Prostate gland (tissue), 2 donors: ENCODE measurements at places on chromosomes 12 and 14. TPM values are rescaled to one million over a fixed set of nuclear protein-coding genes. Genes with fewer than 3 reads are reported as not detected.
A peak's percentile ranks its signal among the peaks of the same experiment; 100 is the strongest.

GRCh38 chr12:19306366-19306765, 132.9 kb upstream of the AEBP2 start:
- H3K36me3 ChIP-seq = no peaks in the 10 kb centered on the region
- H3K4me3 ChIP-seq = no peak overlapping the region
- H3K27ac ChIP-seq = no peak overlapping the region
- H3K4me1 ChIP-seq = no peaks in the 10 kb centered on the region
- DNase-seq = no peak
- no peaks in the 10 kb centered on the region for H3K27me3 ChIP-seq

GRCh38 chr12:65656891-65657351, 167.4 kb upstream of the HMGA2 start:
- peaks cover 4% of the 10 kb centered on the region for H3K27me3 ChIP-seq
- no peaks in the 10 kb centered on the region for H3K36me3 ChIP-seq
- no peaks in the 10 kb centered on the region for H3K4me1 ChIP-seq
- no peak overlapping the region for H3K4me3 ChIP-seq

GRCh38 chr12:87796961-87797516, 232.2 kb downstream of the C12orf50 start:
- H3K36me3 ChIP-seq = no peaks in the 10 kb centered on the region
- no peaks in the 10 kb centered on the region for H3K4me1 ChIP-seq
- DNase-seq = no peak
- no peak overlapping the region for H3K4me3 ChIP-seq

- H3K27ac ChIP-seq = no peak overlapping the region
- DNase-seq = no peak
- H3K4me3 ChIP-seq = no peak overlapping the region
- peaks cover 5% of the 10 kb centered on the region for H3K4me1 ChIP-seq
Measured at GRCh38 chr14:95236221-95236620, 78.9 kb upstream of the DICER1 start.

- no peaks in the 10 kb centered on the region for H3K4me1 ChIP-seq
- H3K36me3 ChIP-seq = no peaks in the 10 kb centered on the region
- no peaks in the 10 kb centered on the region for H3K27me3 ChIP-seq
- H3K4me3 ChIP-seq = no peak overlapping the region
- no peak overlapping the region for H3K27ac ChIP-seq
- DNase-seq = peak; percentile 5
Measured at GRCh38 chr12:108884116-108885012, 4.5 kb downstream of the DAO start.

GRCh38 chr14:95886366-95887056, 9.9 kb downstream of the TUNAR start:
- H3K27me3 ChIP-seq = peaks cover 2% of the 10 kb centered on the region
- H3K4me3 ChIP-seq = no peak overlapping the region
- no peaks in the 10 kb centered on the region for H3K4me1 ChIP-seq
- DNase-seq = no peak

DNA sequence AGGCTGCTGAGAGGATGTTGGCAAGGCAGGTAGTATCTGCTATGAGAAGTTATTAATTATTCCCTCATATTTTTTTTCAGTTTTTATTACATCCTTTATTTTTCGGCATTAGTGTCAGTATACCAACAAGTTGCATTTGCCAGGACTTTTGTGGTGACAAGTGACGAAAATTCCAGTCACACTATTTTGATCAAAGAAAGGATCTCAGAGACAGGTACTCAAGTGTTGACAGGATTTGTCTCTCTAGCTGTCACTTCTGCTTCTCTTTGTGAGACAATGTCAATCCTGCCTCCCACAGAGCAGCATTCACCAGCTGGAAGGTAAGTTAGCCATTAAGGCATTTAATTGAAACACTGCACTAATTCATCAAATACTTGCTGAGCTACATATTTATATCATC, 18.0 kb upstream of the IFNG start:
- no peak for DNase-seq
- H3K4me3 ChIP-seq = no peak overlapping the region
- no peaks in the 10 kb centered on the region for H3K27me3 ChIP-seq
- no peak overlapping the region for H3K27ac ChIP-seq
- no peaks in the 10 kb centered on the region for H3K36me3 ChIP-seq

DNA sequence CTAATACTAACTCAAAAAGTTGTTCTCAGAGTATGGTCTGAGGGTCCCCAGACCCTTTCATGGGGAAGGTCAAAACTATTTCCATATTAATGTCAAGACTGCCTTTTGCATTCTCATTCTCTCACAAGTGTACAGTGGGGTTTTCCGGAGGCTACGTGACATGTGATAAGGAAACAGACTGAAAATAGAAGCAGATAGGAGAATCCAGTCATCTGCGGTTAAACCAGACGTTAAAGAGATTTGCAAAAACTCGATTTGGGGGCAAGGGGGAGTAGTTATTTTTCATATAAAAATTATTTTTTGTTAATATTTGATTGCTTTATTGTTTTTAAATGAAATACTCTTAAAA, 1.0 kb upstream of the NAP1L1 start:
- no peaks in the 10 kb centered on the region for H3K36me3 ChIP-seq
- no peaks in the 10 kb centered on the region for H3K27me3 ChIP-seq
- peak overlapping the region; percentile 94 for H3K4me3 ChIP-seq
- no peak for DNase-seq
- H3K4me1 ChIP-seq = no peaks in the 10 kb centered on the region

GRCh38 chr12:32661706-32662105, 17.4 kb upstream of the DNM1L start:
- no peaks in the 10 kb centered on the region for H3K36me3 ChIP-seq
- no peak overlapping the region for H3K4me3 ChIP-seq
- no peaks in the 10 kb centered on the region for H3K27me3 ChIP-seq
- H3K27ac ChIP-seq = no peak overlapping the region
- no peaks in the 10 kb centered on the region for H3K4me1 ChIP-seq
- DNase-seq = no peak

- H3K4me1 ChIP-seq = no peaks in the 10 kb centered on the region
- no peaks in the 10 kb centered on the region for H3K36me3 ChIP-seq
- H3K27me3 ChIP-seq = no peaks in the 10 kb centered on the region
Measured at GRCh38 chr12:26389343-26389742, 194.0 kb downstream of the SSPN start.

- H3K27ac ChIP-seq = no peak overlapping the region
- no peak overlapping the region for H3K4me3 ChIP-seq
- no peak for DNase-seq
Measured at GRCh38 chr12:121955258-121956237, 37.2 kb downstream of the CFAP251 start.

GRCh38 chr12:103887738-103888137, 42.5 kb upstream of the HSP90B1 start:
- no peak overlapping the region for H3K4me3 ChIP-seq
- no peaks in the 10 kb centered on the region for H3K27me3 ChIP-seq
- H3K4me1 ChIP-seq = no peaks in the 10 kb centered on the region
- DNase-seq = no peak

DNA sequence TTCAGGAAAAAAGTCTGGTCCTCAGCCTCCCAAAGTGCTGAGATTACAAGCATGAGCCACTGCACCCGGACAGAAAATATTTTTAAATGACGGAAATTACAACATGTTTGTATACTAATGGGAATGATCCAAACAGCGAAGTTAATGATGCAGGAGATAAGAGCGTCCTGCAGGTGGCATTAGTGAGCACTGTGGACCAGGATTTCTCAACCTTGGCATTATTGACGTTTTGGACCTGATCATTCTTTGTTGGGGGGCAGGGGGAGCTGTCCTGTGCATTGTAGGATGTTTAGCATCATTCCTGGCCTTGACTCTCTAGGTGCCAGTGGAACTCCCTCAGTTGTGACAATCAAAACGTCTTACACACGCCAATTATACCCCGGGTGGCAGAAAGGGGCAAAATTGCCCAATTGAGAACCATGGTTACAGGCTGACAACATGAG, 34.1 kb downstream of the SCFD1 start:
- no peaks in the 10 kb centered on the region for H3K27me3 ChIP-seq
- no peaks in the 10 kb centered on the region for H3K4me1 ChIP-seq
- peak; percentile 7 for DNase-seq
- H3K27ac ChIP-seq = no peak overlapping the region
- no peak overlapping the region for H3K4me3 ChIP-seq
- H3K36me3 ChIP-seq = no peaks in the 10 kb centered on the region

DNA sequence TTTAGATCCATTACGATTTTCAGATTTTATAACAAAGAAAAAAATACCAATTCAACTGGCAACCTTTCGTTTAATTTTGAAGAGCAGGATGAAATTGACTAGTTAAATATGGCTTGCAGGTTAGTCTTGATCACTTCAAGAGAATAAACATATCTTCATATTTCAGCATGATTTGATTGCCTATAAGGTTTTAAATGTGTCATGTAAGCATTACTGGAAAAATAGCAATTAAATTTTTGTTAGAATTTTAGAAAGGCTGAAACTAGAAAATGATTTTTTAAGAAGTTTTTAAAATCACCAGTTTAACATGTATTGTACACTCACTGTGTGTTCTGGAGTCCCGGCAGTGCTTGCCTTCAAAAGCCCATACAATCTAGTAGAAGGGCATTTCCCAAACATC, 310.2 kb upstream of the DIO2 start:
- no peaks in the 10 kb centered on the region for H3K36me3 ChIP-seq
- no peaks in the 10 kb centered on the region for H3K4me1 ChIP-seq
- no peak for DNase-seq
- no peaks in the 10 kb centered on the region for H3K27me3 ChIP-seq
- no peak overlapping the region for H3K27ac ChIP-seq

- no peak for DNase-seq
- H3K27ac ChIP-seq = no peak overlapping the region
- H3K4me3 ChIP-seq = no peak overlapping the region
- no peaks in the 10 kb centered on the region for H3K4me1 ChIP-seq
Measured at GRCh38 chr12:131640525-131640924, 70.4 kb upstream of the SFSWAP start.

The RTN1 gene
- 121 TPM for total RNA-seq

The TGFB3 gene
- 140 TPM for total RNA-seq

The KRT77 gene
- 0.09 TPM for total RNA-seq

The CNTN1 gene
- total RNA-seq = 16.3 TPM

The CEBPE gene
- total RNA-seq = not detected
